ENCODE measurements at places on chromosomes 7 and 10.

GRCh38 chr7:80467069-80467468 lies 44.8 kb downstream of the GNAT3 start:
- DNase-seq = no peak

DNA sequence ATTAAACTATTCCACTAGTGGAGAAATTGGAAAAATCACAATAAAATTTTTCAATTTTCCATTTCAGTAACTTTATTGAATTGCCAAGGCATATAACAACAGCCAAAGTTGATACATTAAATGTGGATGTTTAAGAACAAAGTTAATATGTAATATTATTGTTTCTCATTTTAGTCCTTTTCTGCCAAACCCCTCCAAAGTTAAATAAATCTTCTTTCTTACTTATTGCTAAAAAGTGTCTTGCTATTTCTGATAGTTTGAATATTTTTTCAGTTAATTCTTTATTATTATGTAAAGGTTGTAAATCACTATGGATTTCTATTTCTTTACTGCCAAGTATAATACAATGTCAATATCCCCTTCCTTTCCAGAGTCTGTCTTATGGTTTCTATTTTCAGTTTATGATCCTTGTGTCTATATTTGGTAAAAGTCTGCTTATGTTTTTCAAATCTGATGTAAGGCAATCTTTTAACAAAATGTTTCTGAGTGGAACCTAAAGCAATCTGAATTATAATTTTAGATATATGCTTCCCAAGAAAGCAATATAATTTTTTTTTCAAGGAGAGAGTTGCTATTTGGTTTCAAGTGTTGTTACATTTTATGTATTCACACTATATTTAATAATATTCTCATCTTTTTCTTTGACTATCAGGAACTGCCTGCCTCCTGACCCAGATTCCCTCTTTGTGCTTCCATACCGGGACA lies 80.3 kb upstream of the RHOBTB1 start:
- no peak for DNase-seq

DNA sequence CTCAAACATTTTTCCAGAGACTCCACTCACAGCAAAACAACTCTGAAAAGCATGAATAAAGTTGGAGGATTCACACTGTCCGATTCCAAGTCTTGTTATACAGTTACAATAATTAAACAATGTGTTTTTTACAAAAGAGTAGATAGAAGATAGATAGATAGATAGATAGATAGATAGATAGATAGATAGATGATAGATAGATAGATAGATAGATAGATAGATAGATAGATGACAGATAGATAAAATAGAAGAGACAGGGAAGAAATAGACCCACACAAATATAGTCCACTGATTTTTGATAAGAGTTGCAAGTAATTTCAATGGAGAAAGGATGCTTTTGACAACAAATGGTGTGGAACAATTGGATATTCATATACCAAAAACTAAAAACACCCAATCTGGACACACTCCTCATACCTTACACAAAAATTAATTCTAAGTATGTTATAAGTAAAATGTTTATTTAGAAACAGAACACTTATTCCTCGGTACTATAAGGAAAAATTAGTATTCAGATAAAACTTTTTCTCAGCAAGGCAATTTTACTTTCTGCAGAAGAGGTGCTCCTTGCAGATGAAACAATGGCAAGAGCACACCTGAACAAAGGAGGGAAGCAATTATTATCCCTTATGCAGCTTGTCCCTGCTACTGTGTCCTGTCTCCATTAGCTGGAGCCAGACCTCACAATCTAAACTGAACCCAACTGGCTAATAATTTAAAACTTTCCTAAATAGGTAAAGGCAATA lies 5.7 kb upstream of the TAS2R39 start:
- DNase-seq = no peak

DNA sequence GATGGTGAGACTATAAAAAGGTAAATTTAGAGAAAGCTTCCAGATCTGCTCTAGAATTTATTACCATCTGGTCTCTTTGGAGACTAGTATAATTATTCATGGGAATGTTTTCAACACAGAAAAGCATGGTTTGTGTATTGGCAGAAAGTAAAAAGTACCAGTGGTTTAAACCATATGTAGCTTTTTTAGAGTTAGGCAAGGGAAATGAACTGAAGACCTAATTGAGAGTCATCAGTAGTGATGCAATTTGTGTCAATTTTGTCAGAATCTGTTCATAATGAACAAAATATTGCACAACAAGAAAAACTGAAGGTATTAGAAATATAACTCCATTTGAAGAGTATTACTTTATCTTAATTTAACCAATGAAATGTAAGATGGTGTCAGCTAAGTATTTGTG lies 181.4 kb downstream of the ADK start:
- DNase-seq = no peak

- DNase-seq = no peak
Observed at GRCh38 chr7:92917230-92917629, 80.9 kb upstream of the CDK6 start.

- DNase-seq = no peak
Observed at GRCh38 chr7:16646472-16647072, 591 bp downstream of the BZW2 start.

DNA sequence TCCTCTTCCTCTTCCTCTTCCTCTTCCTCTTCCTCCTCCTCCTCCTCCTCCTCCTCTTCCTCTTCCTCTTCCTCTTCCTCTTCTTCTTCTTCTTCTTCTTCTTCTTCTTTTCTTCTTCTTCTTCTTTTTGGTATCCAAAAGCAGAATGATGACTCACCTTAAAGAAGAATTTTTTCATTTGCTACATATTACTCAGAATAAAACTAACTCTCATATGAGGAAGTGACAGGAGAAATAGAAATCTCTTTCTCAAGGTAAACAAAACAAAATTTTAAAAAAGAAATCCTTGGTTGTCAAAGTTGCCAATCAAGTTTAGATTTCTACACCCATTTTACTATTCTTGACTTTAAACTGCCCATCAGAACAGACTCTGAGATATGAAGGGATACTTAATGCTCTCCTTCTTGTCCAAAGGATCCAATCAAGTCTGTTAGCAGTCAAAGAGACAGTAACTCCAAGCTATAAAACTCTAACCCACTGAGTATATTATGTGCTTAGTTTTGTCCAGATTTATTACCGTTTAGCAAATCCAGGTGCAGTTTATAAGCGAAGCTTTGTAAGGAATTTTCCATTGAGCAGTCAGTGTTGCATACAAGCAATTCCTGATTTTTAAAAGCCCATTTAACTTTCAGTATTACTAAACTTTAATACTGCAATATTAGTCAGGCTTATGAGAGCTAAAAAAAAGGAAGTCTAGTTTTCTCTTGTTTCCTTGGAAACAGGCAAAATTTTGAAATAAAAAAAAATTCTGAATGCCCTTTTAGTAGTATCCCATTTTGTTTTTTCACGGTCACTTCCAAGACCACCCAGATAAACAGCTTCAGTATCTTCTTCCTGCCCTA lies 43.1 kb upstream of the SNX13 start:
- no peak for DNase-seq

GRCh38 chr7:11935905-11936304 lies 103.9 kb upstream of the THSD7A start:
- no peak for DNase-seq

DNA sequence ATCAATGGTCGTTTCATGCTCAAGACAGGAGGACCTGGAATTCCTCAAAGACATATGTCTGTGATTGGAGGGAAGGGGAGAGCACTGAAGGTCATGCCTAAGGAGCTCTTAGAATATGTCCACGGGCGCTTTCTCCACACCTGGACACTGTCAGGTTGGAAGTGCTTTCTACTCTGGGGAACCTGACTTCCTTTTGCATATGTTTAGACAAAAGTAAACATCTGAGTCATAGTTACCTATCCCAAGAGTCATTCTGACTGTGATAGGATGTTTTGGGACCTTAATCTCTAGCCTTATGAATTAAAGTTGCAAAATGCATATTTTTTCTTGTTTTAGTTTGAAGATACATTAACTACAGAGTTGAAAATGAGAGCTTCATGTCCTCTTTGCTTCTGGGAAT lies 251.7 kb downstream of the KLF6 start:
- DNase-seq = no peak

GRCh38 chr7:17041324-17041723 lies 159.5 kb upstream of the AGR3 start:
- no peak for DNase-seq

DNA sequence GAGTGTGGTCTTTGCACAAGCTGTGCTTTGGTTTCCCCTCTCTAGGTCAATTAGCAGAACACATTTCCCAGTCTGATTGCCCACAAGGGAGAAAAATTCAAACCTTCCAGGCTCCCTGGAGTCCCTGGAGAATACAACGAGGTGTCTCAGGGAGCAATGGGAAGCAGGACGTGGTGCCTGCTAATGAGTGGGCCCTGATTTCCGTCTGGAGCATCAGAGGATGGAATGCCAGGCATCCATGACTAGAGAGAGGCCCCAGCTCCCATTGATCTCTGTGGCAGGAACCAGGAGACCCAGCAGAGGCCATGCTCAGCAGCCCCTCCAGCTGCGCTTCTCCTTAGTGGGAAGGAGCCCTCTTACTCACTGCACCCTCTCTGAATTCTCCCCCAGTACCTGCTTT lies 33.2 kb upstream of the TLX1 start:
- DNase-seq = no peak

DNA sequence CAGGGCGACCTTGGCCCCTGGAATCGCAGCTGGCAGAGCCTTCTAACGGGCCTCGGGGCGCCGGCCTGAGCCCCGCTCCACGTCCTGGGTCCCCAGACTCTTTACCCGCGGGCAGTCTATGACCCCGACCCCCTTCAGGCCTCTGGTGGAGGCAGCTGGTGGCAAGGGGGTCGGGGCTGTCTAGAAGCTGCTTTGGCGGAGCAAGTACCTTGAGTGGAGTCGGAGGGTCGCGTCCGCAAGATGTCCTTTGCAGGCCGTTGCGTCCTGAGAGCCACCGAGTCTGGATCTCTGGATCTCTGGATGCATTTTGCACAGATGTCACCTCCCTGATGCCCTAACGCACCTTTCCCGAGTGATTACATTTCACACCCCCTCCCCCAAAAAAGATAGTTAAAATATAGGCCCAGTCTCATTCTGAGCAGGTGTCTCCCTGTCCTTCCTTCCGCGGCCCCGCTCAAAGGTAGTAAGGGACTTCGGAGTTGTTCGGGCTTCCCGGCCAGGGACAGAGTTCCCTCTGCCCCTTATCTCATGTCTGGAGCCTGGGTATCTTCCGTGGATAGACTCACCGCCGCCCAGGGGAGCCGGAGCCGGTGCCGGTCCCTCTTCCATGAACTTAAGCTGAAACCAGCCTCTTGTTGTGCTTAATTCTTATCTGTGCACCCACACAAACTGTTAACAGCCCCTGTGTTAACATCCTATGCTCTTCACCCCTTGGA lies 457 bp downstream of the ACADSB start:
- no peak for DNase-seq

DNA sequence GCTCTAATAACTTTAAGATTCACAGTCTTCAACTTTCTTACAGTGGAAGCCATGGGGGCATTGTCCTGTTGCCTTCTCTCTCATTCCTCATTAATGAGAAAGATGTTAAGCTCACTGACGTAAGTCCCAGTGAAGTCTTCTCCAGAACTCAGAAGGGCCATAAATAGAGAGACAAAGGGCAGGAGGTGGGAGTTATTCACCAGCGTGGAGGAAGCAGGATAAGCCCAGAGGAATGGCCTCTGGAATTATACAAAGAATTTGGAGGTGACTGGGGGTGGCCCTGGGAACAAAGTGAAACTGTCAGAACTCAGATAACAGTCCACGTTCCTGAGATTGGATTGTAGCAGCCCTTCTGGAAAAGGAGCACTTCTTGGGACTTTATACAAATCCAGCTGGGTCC lies 52.4 kb downstream of the SORBS1 start:
- DNase-seq = no peak

DNA sequence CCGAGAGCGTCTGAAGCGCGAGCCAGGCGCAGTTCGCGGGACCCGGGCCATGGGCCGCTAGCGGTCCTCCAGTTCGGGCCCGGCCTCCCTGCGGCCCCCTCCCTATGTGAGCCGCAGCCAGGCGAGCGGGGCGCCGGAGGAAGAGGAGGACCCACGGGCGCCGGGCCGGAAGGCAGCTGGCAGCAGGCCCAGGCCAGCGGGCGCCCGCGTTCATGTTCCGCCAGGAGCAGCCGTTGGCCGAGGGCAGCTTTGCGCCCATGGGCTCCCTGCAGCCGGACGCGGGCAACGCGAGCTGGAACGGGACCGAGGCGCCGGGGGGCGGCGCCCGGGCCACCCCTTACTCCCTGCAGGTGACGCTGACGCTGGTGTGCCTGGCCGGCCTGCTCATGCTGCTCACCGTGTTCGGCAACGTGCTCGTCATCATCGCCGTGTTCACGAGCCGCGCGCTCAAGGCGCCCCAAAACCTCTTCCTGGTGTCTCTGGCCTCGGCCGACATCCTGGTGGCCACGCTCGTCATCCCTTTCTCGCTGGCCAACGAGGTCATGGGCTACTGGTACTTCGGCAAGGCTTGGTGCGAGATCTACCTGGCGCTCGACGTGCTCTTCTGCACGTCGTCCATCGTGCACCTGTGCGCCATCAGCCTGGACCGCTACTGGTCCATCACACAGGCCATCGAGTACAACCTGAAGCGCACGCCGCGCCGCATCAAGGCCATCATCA lies 1.1 kb downstream of the ADRA2A start:
- DNase-seq = no peak

GRCh38 chr10:66931340-66931948 lies 5.6 kb downstream of the LRRTM3 start:
- DNase-seq = peak; percentile 59

DNA sequence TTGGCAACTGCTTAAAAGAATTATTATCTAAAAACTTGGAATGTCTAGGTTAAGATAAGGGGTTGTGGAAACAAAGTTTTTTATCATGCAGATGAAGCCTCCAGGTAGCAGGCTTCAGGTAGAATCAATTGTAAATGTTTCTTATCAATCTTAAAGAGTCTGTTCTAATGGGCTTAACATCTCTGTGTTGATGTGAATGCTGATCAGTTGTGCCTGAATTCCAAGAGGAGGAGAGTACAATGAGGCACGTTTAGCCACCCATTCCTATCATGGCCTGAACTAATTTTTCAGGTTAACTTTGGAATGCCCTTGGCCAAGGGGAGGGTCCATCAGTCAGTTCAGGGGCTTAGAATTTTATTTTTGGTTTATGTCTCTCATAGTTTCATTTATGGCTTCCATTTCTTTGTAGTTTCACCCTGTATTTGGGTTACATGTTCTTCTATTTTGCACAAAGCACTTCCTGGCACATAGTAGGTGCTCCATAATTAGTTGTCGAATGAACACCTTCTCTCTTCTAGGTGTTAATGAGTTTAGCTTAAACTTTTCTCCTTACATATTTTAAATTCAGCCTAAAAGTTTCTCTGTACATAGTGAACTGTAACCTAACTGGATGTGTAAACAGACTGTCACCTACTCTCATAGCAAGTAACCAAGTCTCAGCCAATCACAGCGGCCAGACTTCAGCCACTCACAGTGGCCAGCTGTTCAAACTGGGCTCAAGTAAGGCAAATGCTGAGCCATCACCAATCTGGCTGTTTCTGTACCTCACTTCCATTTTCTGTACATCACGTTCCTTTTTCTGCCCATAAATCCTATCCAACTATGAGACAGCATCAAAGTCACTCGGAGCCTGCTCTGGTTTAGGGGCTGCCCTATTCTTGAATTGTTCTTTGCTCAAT lies 34.7 kb downstream of the ALOX5 start:
- no peak for DNase-seq

- peak; percentile 63 for DNase-seq
Observed at GRCh38 chr7:142798451-142799436, 28.0 kb downstream of the PRSS2 start.
